ENCODE measurements at places on chromosomes 16 and 17.

DNA sequence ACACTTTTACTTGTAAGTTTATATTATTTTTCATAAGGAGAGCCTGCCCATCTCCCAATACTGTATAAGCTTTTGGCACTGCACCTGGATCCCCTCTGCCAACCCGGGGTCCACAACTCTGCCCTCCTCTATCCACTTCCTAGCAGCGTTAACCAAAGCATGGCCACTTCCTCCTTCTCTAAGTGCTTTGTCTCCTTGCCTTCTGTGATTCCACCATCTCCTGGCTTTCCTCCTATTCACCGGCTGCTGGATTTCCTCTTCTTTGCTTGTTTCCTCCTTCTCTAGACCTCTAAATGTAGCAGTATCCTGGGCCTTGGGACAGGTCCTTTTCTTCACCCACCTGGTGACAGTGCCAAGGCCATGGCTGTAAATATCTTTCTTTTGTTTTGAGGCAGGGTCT is 20.0 kb upstream of the WFIKKN2 start:
- no peak for DNase-seq

DNA sequence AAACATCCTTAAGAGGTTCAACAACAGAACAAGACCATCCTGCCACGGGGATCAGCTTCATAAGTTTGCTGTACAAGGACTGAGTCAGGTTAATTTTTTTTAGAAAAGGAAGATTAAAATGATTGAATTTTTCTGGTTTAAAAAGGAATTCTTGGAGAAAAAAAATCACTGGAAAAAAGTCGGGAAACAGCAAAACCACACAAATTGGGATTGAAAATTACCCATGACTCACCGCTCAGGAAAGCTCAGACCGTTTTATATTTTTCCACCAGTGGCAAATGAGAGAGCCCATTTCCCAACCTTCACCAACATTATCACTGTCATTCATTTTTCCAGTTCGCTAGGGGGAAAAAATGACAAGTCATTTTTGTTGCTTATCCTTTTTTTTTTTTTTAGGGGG is 46.6 kb downstream of the MRM3 start:
- DNase-seq: no peak

DNA sequence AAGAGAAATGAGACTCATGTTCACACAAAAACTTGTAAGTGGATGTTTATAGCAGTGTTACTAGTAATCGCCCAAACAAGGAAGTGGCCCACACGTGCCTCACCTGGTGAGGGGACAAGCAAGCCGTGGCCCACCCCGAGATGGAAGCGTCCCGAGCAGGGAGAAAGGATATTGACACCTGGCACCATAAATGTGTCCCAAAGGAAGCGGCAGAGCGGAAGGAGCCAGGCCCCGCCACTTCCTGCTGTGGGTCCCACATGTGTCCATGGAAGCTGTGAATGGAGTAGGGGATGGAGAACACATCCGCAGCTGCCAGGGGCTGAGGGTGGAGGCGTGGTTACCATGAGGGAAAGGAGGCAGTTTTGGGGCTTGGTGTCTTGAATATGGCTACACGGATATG is 18.9 kb downstream of the KCNJ18 start:
- DNase-seq: no peak

DNA sequence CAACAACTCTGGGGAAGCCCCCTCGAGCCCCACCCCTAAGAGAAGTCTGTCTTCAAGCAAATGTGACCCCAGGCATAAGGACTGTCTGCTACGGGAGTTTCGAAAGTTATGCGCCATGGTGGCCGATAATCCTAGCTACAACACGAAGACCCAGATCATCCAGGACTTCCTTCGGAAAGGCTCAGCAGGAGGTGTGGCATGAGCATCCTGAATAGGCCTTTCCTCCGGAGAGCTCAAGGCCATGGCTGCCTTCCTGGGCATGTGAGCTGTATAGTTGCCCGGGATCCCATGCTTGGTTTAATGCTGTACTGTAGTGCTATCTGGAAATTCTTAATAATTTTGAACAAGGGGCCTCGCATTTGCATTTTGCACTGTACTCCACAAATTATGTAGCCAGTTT is 9.2 kb downstream of the LIG3 start:
- no peak for DNase-seq

DNA sequence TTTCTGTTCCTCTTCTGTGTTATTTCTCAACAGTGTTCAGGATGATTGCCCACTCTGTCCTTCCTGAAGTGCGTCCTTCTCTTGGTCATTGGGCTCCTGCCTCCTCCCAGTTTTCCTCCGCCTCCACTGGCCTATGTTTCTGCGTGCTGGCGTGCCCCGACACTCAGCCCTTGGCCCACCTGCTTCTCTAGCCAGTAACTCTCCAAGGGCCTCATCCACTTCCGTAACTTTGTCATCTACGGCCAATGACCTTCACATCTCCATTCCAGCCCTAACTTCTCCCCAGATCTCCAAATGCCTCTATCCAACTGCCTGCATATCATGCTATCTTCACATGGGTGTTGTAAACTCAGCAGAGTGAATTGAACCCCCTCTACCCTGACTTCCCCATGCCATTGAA is 39.6 kb upstream of the RPL38 start:
- DNase-seq: no peak

GRCh38 chr17:15103785-15104184 is 161.3 kb downstream of the PMP22 start:
- no peak for DNase-seq

GRCh38 chr16:854808-855410 is 54.4 kb upstream of the GNG13 start:
- DNase-seq: no peak

DNA sequence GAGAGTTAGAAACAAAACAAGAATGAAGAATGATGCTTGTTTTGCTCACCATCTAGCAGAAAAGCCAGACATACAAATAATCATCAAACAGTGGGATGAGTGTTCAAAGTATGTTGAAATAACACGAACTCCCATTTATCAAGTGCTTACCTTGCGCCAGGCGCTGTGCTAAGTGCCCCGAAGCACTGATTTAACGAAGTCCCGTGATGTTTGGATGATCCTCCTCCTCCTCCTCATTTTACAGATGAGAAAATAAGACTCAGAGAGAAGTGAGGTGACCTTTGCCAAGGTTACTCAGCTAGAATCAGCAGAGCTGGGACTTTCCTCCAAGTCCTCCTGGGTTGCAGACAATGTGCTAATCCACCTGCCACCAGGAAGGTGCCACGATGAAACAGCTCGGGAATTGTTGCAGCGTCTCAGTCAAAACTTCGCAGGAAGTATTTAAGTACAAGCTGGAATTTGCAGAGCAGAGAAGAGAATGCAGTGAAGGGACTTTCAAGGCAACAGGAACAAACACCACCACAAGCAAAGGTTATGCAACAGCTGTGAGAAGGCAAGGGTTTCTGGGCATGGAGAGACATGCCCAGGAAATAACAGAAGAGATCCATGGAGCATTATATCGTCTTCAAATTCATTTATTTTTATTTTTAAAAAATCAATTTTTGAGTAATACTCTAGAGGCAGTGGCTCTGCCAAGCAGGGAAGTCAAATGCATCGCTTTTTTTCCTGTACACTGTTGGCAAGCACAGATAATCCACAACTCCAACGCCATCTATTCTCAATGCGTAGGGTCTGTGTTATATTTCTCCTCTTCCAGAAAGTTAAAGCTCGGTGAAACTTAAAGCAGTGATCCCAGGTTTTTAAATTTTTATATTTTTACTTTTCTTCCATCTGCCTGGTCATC is 11.1 kb downstream of the PRCD start:
- no peak for DNase-seq

DNA sequence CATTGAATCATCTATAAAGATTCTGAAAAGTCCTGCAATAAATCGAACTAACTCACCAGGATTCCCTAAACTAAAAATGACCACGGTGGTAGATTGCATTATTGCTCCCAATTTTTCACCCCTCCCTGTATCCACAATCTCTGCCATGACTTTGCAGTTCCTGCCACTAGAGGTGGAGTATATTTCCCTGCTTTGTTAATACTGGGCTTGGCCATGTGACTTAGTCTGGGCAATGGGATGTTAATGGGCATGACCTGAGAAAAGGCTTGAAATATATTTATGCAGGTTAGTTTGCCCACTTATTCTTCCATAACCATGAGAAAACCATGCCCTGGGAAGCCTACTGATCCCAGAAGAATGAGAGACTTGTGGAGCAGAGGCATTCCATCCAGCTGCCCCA is 59.1 kb downstream of the NOG start:
- DNase-seq: no peak

Measured in NCI-H2081 (cell line).